SK-N-MC (cell line): ENCODE measurements at places on chromosomes 5 and 9.

GRCh38 chr9:102237094-102237493, 498.6 kb upstream of the GRIN3A start:
- DNase-seq: no peak

- peak; percentile 37 for DNase-seq
Observed at GRCh38 chr5:83927140-83927733, 206.6 kb upstream of the HAPLN1 start.

- no peak for DNase-seq
Observed at GRCh38 chr9:14207352-14207995, 106.5 kb downstream of the NFIB start.

GRCh38 chr9:29220596-29221251, 1647.4 kb upstream of the C9orf72 start:
- no peak for DNase-seq

GRCh38 chr5:104643320-104643719, 1080.7 kb upstream of the NUDT12 start:
- DNase-seq: no peak

GRCh38 chr5:160221082-160221481, 8.2 kb upstream of the FABP6 start:
- DNase-seq: no peak
